ENCODE measurements at places on chromosomes 1 and 21.

DNA sequence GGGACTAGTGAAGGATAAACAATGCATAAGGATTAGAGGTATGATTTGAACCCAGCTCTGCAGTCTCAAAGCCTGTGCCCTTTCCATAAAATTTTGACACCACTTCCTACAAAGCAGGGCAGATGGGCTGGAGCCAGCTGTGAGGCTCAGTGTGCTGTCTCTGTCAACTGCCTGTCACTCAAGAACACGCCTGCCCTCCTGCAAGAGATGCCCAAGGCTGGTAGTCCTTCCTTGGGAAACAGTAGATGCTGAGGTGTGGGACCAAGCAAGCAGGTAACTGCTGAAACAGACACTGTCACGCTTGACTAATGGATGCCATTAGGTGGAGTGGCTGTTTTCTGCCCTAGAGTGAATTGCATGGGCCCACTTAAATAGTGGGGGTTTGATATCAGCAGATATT lies 402.0 kb downstream of the PTPRU start:
- no peaks in the 10 kb centered on the region for H3K36me3 ChIP-seq
- no peak overlapping the region for H3K4me3 ChIP-seq
- no peak for DNase-seq

- no peaks in the 10 kb centered on the region for H3K36me3 ChIP-seq
- H3K4me3 ChIP-seq: no peak overlapping the region
- peaks cover 100% of the 10 kb centered on the region for H3K27me3 ChIP-seq
Measured at GRCh38 chr21:33028287-33028670, 2.5 kb downstream of the OLIG2 start.

DNA sequence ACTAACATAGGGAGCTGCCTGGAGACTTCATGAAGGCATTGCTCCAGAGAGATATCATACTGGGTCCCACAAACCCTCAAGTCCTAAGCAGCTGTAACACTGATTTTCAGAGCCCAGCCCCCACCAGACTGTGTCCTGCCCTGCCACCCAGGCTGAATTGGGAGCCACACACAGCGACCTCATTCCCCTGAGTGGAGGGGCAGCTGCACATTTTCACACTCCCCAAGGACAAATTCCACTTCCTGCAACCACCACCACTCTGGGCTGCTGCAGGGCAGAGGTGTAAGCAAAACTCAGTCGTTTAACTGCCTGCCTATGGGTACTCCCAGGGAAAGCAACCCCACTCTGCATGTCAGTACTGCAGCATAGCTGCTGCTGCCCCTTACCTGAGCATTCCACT lies 19.8 kb downstream of the DTL start:
- H3K27me3 ChIP-seq: no peaks in the 10 kb centered on the region
- H3K27ac ChIP-seq: no peak overlapping the region
- H3K36me3 ChIP-seq: peaks cover 16% of the 10 kb centered on the region
- no peak overlapping the region for H3K4me3 ChIP-seq

- H3K36me3 ChIP-seq: no peaks in the 10 kb centered on the region
- peak overlapping the region; percentile 100 for H3K27ac ChIP-seq
- H3K4me1 ChIP-seq: peaks cover 50% of the 10 kb centered on the region
- no peak for DNase-seq
- no peak overlapping the region for H3K4me3 ChIP-seq
Measured at GRCh38 chr1:178238722-178239510, 145.0 kb downstream of the RASAL2 start.

GRCh38 chr1:241045659-241046058 lies 311.3 kb downstream of the RGS7 start:
- H3K27ac ChIP-seq: no peak overlapping the region
- no peaks in the 10 kb centered on the region for H3K4me1 ChIP-seq
- H3K4me3 ChIP-seq: no peak overlapping the region

DNA sequence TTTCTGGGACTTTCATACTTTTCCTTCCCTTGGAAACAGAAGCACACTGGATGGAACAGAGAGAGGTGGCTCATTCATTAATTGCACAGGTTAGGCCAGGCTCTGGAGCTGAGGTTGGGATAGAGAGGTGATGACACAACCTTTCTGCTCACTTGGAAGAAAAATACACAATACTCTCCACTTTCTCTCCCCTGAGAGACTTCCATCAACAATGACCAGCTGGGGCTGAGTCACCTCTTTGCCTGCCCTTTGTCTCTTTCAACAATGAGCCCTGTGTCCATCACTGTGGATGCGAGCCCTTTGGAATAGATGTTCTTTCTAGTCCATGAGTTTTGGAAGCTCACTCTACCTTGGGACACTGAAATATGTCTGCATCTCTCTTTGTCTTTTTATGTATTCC lies 43.1 kb downstream of the ATP2B4 start:
- H3K4me3 ChIP-seq: no peak overlapping the region
- no peak overlapping the region for H3K27ac ChIP-seq
- H3K4me1 ChIP-seq: peaks cover 14% of the 10 kb centered on the region
- H3K36me3 ChIP-seq: 0 out of 2 replicates have a peak, but pooled peaks cover under 1% of the 10 kb centered on the region
- H3K27me3 ChIP-seq: no peaks in the 10 kb centered on the region

GRCh38 chr1:222331765-222332164 lies 216.1 kb downstream of the HHIPL2 start:
- H3K27ac ChIP-seq: no peak overlapping the region
- no peak overlapping the region for H3K4me3 ChIP-seq
- no peak for DNase-seq
- H3K36me3 ChIP-seq: no peaks in the 10 kb centered on the region
- no peaks in the 10 kb centered on the region for H3K4me1 ChIP-seq

GRCh38 chr1:33502726-33503125 lies 30.3 kb downstream of the ZSCAN20 start:
- H3K27ac ChIP-seq: no peak overlapping the region
- DNase-seq: no peak
- no peaks in the 10 kb centered on the region for H3K27me3 ChIP-seq
- H3K4me1 ChIP-seq: peaks cover 9% of the 10 kb centered on the region
- H3K4me3 ChIP-seq: no peak overlapping the region

DNA sequence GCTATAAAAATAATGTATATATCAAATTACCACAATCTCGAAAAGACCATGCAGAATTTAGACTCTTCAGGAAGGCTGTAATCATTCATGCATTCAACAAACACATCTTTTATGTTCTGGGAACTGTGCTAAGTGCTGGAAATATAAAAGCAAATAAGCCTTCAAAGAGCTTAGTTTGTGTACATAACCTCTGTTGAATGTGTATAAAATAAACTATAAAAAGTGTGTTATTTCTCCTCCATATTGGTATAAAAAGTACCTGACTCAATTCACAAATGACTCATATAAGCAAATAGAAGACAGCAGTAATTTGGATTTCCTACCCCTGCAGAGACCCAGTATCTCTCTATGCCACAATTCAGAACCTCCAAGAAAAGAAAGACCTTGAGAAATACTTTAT lies 36.8 kb downstream of the RAB3GAP2 start:
- H3K27me3 ChIP-seq: no peaks in the 10 kb centered on the region
- no peak for DNase-seq
- no peaks in the 10 kb centered on the region for H3K36me3 ChIP-seq
- H3K4me1 ChIP-seq: no peaks in the 10 kb centered on the region
- no peak overlapping the region for H3K27ac ChIP-seq

DNA sequence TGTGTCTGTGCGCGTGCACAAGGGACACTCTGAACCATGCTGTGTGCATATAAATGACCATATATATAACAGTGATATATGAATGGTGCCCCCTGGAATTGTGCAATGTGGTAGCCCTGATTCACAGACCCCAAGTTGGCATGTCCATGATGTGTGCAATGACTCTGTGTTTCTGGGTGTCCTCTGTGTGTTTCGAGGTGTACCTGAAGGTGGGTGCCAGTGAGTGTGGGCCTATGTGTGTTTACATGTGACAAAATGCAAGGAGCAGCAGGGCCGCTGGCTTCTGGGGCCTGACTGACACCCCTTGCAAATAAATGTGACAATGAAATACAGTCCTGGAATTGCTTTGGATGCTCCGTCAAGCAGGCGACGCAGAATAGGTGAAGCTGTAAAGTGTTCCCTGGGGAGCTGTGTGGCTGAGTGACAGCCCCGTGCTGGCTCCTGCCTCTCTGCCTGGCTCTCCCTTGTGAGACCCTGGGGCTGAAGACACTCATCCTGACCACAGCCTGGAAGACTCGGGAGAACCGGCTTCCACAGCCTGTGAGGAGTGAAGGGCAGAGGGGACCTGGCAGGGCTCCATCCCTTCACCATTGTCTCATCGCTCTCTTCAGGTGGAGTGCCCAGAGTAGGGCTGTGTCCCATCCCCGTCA lies 38.2 kb upstream of the CSF3R start:
- H3K27ac ChIP-seq: no peak overlapping the region
- no peaks in the 10 kb centered on the region for H3K4me1 ChIP-seq
- no peaks in the 10 kb centered on the region for H3K27me3 ChIP-seq

DNA sequence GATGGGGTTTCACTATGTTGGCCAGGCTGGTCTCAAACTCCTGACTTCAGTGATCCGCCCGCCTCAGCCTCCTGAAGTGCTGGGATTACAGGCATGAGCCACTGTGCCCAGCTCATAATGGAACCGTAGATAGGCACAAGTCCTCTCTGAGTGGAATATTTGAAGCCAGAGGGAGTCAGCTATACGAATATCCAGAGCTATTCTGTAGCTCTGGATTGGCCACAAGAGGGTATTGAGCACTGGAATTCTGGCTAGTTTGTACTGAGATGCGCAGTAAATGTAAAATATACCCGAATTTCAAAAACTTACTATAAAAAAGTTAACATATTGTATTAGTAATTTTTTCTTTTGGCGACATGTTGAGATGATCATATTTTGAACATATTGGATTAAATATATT lies 851 bp upstream of the VPS13D start:
- no peak overlapping the region for H3K4me3 ChIP-seq

GRCh38 chr1:64163970-64164369 lies 39.5 kb upstream of the UBE2U start:
- H3K27ac ChIP-seq: no peak overlapping the region
- DNase-seq: no peak
- no peak overlapping the region for H3K4me3 ChIP-seq
- no peaks in the 10 kb centered on the region for H3K27me3 ChIP-seq
- H3K4me1 ChIP-seq: no peaks in the 10 kb centered on the region
- no peaks in the 10 kb centered on the region for H3K36me3 ChIP-seq

GRCh38 chr1:165073185-165074007 lies 283.1 kb downstream of the LMX1A start:
- H3K27ac ChIP-seq: no peak overlapping the region
- H3K4me1 ChIP-seq: no peaks in the 10 kb centered on the region
- no peak for DNase-seq
- no peak overlapping the region for H3K4me3 ChIP-seq
- no peaks in the 10 kb centered on the region for H3K27me3 ChIP-seq

- no peak overlapping the region for H3K27ac ChIP-seq
- H3K4me3 ChIP-seq: no peak overlapping the region
Measured at GRCh38 chr1:174656409-174657059, 208.8 kb downstream of the GPR52 start.

DNA sequence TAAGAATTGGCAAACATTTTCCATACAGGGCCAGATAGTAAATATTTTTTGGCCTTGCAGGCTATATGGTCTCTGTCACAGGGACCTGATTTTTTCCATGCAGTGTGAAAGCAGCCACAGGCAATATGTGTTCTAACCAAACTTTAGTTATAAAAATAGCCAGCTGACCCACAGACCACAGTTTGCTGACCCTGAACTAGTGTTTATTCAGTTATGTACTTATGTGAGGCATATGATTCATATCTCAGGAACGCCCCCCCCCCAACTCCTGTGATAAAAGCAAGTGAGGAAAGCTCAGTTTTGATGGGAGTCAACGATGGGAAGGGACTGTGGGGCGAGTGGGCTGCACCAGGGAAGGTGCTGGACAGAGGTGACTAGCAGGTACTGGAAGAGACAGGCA lies 80.1 kb downstream of the HMGB4 start:
- DNase-seq: no peak
- H3K27me3 ChIP-seq: no peaks in the 10 kb centered on the region
- no peak overlapping the region for H3K27ac ChIP-seq
- H3K36me3 ChIP-seq: no peaks in the 10 kb centered on the region
- no peaks in the 10 kb centered on the region for H3K4me1 ChIP-seq

DNA sequence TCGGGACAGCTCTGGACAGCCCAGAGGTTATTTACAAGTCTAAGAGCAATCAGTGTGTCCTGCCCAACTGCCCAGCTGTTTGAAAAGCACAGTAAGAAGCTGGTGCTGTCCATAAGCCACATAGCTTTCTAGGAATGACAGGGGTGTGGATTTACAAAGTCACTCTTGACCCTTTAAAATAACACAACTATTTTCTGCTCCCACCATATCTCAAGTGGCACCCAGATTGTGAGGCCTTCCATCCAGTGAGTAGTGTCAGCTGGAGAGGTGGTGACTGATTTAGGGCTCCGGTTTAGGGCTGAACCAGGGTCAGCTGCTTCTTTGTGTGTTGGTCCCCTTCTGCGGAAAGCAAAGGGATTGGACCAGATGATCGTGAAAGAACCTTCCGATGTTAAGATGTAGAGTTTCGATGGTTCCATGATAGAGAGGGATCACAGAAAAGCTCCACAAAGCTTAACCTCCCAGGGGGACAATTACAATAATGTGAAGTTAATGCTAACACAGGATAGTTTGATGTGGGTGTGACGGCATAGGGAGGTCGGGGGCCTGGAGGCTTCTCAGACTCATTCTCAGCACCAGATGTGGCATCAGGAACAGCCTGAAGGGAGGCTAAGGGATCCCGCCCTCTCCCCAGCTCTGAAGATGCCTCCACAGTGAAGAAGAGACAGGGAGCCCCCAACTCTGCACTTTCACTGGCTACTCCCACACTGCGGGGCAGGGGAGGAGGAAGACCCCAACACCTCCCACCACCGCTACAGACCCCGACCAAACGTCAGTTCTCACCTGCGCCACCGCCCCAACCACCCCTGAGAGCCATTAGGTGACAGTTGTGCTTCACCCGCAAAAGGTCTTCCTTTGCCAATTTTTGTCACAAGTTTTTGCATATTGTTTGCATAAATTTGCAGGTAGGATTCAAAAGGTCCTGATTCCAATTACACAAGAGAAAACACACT lies 40.6 kb downstream of the LRRC3 start:
- no peak overlapping the region for H3K4me3 ChIP-seq
- H3K4me1 ChIP-seq: no peaks in the 10 kb centered on the region
- no peaks in the 10 kb centered on the region for H3K36me3 ChIP-seq
- H3K27ac ChIP-seq: no peak overlapping the region
- DNase-seq: no peak

DNA sequence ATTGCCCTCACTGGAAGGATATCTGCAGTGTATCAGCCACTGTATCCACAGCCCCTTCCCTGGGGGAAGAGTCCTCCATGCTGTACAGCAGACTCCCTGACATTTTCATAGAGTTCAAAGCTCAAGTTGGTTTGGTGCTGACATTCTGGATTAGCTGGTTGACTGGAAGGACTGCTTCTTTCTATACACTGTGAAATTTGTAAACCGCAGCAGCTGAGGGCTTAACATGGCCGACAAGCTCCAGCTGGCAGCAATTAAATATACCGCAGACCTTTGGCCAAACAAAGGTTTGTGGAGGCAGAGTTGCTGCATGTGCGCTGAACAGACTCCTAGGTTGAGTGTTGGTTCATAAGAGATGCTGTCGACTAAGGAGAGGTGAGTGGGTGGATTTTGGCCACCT lies 126.4 kb downstream of the DHRS3 start:
- no peaks in the 10 kb centered on the region for H3K36me3 ChIP-seq
- H3K27me3 ChIP-seq: no peaks in the 10 kb centered on the region
- no peak for DNase-seq

- H3K4me3 ChIP-seq: no peak overlapping the region
- H3K4me1 ChIP-seq: peaks cover 31% of the 10 kb centered on the region
- DNase-seq: peak; percentile 88
- H3K27ac ChIP-seq: peak overlapping the region; percentile 88
- no peaks in the 10 kb centered on the region for H3K27me3 ChIP-seq
Measured at GRCh38 chr21:45129189-45129923, 55.0 kb downstream of the ADARB1 start.

- no peak overlapping the region for H3K27ac ChIP-seq
- no peak overlapping the region for H3K4me3 ChIP-seq
- no peaks in the 10 kb centered on the region for H3K4me1 ChIP-seq
- no peaks in the 10 kb centered on the region for H3K36me3 ChIP-seq
- peaks cover 19% of the 10 kb centered on the region for H3K27me3 ChIP-seq
Measured at GRCh38 chr21:25428537-25428936, 178.7 kb downstream of the MRPL39 start.

All from RWPE2 (cell line).